ENCODE measurements at places on chromosomes 2 and 18.

GRCh38 chr2:120267348-120267747 lies 14.7 kb downstream of the RALB start:
- H3K36me3 ChIP-seq: peaks cover 52% of the 10 kb centered on the region
- DNase-seq: peak; percentile 22
- peak overlapping the region; percentile 37 for H3K27ac ChIP-seq
- H3K4me1 ChIP-seq: peaks cover 35% of the 10 kb centered on the region
- H3K4me3 ChIP-seq: no peak overlapping the region
- H3K27me3 ChIP-seq: no peaks in the 10 kb centered on the region

- H3K4me3 ChIP-seq: no peak overlapping the region
- H3K36me3 ChIP-seq: no peaks in the 10 kb centered on the region
- H3K27me3 ChIP-seq: no peaks in the 10 kb centered on the region
- no peaks in the 10 kb centered on the region for H3K4me1 ChIP-seq
- DNase-seq: no peak
Observed at GRCh38 chr2:67888351-67889005, 174.3 kb downstream of the C1D start.

- H3K27me3 ChIP-seq: peaks cover 13% of the 10 kb centered on the region
- DNase-seq: no peak
- no peak overlapping the region for H3K4me3 ChIP-seq
- peaks cover 14% of the 10 kb centered on the region for H3K4me1 ChIP-seq
- H3K27ac ChIP-seq: no peak overlapping the region
Observed at GRCh38 chr18:48908916-48909315, 41.8 kb downstream of the SMAD7 start.

DNA sequence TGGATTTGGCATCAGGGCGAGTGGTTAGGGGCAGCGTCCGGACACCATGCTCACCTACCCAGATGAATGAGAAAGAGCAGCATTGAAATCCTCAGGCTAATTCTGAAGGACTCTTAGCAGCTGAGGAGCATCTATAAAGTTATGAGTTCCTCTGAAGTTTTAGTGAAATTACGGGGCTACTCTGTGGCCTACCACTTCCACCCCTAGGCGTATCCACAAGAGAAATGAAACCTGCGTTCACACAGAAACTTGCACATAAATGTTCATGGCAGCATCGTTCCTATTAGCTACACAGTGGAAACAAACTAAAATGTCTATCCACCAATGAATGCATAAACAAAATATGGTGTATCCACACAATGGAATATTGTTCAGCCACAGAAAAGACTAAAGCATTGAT lies 98.0 kb downstream of the GBX2 start:
- H3K4me1 ChIP-seq: no peaks in the 10 kb centered on the region
- H3K27me3 ChIP-seq: peaks cover 3% of the 10 kb centered on the region
- no peak for DNase-seq
- no peaks in the 10 kb centered on the region for H3K36me3 ChIP-seq
- H3K27ac ChIP-seq: no peak overlapping the region

- H3K27ac ChIP-seq: no peak overlapping the region
- DNase-seq: no peak
- peaks cover 2% of the 10 kb centered on the region for H3K27me3 ChIP-seq
- no peaks in the 10 kb centered on the region for H3K4me1 ChIP-seq
- H3K36me3 ChIP-seq: no peaks in the 10 kb centered on the region
- no peak overlapping the region for H3K4me3 ChIP-seq
Observed at GRCh38 chr2:99522157-99522556, 32.3 kb upstream of the REV1 start.

GRCh38 chr2:230684270-230685168 lies 28.1 kb upstream of the CAB39 start:
- DNase-seq: no peak
- H3K36me3 ChIP-seq: no peaks in the 10 kb centered on the region
- H3K27ac ChIP-seq: no peak overlapping the region

GRCh38 chr2:8535469-8535795 lies 146.4 kb upstream of the ID2 start:
- peaks cover 10% of the 10 kb centered on the region for H3K36me3 ChIP-seq
- H3K27ac ChIP-seq: no peak overlapping the region
- H3K4me1 ChIP-seq: peaks cover 20% of the 10 kb centered on the region
- no peaks in the 10 kb centered on the region for H3K27me3 ChIP-seq
- no peak overlapping the region for H3K4me3 ChIP-seq

DNA sequence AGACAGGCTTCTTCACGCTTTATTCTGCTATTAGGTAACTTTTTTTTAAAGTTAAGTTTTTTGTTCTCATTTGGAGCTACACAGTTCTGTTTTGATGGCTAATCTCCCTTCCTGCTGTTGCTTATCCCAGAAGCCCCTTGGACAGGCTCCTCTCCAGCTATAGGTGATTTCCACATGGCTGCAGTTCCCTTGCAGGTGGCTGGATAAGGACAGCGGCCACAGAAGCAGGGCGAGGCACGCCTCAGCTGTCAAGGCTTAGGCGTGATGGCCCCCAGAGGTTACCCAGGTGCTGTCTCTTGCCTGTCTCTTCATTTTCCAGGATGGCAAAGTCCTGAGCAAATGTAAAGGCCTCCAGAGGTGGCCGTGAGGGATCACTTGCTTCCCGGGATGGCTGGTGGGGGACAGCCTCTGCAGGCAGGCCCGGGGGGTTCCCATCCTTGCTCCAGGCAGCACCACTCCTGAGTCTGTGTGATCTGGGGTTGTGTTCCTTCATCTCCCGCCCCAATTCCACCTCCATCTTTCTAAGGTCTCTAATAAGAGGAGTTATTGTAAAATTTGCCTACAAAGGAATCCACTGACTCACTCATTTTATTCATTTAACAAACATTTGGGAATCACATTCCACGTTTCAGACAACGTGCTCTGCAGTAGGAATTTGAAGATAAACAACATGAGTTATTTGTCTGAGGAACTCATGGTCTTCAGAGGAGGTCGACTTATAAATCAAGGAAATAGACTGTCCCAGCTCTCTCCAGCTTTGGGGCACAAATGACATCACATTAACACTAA lies 53.4 kb downstream of the NAPG start:
- H3K27ac ChIP-seq: no peak overlapping the region
- H3K27me3 ChIP-seq: peaks cover under 1% of the 10 kb centered on the region
- no peak for DNase-seq
- H3K36me3 ChIP-seq: peaks cover 2% of the 10 kb centered on the region
- peaks cover 5% of the 10 kb centered on the region for H3K4me1 ChIP-seq

DNA sequence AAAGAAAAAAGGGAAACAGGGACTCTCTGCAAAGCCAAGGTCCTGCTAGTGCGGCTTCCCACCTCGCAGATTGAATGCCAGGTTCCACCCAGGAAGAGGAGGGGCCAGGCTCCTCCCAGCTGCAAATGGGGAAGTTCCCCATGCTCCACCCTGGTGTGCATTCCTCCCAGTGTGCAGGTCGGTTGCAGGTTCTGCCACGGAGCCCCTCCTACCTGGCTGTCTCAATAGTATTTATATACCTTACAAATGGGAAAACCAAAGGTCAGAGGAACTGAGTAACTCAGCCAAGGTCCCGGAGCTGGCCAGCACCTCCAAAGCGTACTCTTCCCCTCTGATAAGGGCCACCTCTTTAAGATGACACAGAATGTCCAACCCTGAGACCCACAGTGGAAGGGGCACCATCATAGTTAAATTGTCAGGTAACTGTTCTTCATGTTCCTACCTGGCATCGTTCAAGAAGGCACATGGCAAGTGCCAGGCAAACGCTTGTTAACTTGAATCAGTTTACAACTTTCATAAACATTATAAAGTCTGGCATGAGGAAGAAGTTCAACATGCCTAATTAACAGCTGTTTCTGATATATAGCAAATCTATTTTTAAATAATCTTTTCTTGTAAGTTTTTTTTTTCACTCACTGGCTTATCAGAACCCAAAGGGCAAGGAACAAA lies 35.5 kb downstream of the POU3F3 start:
- H3K27me3 ChIP-seq: no peaks in the 10 kb centered on the region
- no peak overlapping the region for H3K27ac ChIP-seq
- DNase-seq: no peak
- H3K4me3 ChIP-seq: no peak overlapping the region
- no peaks in the 10 kb centered on the region for H3K36me3 ChIP-seq
- peaks cover 12% of the 10 kb centered on the region for H3K4me1 ChIP-seq

GRCh38 chr2:142041105-142041504 lies 89.7 kb downstream of the LRP1B start:
- no peak overlapping the region for H3K4me3 ChIP-seq
- H3K27me3 ChIP-seq: no peaks in the 10 kb centered on the region

GRCh38 chr2:60855989-60856669 lies 25.2 kb upstream of the REL start:
- no peaks in the 10 kb centered on the region for H3K27me3 ChIP-seq
- DNase-seq: no peak
- H3K36me3 ChIP-seq: no peaks in the 10 kb centered on the region
- no peak overlapping the region for H3K27ac ChIP-seq
- H3K4me1 ChIP-seq: no peaks in the 10 kb centered on the region
- H3K4me3 ChIP-seq: no peak overlapping the region

DNA sequence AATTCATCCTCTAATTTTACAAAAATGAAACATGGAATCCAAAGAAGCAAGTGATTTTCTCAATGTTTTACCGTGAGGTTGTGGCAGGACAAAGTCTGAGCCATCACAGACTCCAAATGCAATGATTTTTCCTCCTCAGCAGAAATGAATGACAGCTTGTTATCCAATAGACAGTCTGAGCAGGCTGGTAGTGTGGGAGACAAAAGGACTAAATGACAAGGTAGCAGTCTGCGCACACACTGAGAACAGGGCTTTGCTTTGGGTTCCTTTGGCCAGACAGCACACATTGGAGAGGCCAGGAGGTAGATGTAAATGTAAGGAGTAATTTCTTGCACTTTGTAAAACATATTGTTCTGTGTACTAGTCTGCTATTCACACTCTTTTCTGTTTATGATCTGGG lies 50.3 kb upstream of the RGPD4 start:
- no peak overlapping the region for H3K4me3 ChIP-seq
- no peak overlapping the region for H3K27ac ChIP-seq
- no peaks in the 10 kb centered on the region for H3K36me3 ChIP-seq
- no peaks in the 10 kb centered on the region for H3K4me1 ChIP-seq
- H3K27me3 ChIP-seq: no peaks in the 10 kb centered on the region
